ENCODE measurements at places on chromosomes 16 and 17.

- no peak for DNase-seq
Observed at GRCh38 chr17:48513097-48513496, 17.7 kb downstream of the HOXB1 start.

DNA sequence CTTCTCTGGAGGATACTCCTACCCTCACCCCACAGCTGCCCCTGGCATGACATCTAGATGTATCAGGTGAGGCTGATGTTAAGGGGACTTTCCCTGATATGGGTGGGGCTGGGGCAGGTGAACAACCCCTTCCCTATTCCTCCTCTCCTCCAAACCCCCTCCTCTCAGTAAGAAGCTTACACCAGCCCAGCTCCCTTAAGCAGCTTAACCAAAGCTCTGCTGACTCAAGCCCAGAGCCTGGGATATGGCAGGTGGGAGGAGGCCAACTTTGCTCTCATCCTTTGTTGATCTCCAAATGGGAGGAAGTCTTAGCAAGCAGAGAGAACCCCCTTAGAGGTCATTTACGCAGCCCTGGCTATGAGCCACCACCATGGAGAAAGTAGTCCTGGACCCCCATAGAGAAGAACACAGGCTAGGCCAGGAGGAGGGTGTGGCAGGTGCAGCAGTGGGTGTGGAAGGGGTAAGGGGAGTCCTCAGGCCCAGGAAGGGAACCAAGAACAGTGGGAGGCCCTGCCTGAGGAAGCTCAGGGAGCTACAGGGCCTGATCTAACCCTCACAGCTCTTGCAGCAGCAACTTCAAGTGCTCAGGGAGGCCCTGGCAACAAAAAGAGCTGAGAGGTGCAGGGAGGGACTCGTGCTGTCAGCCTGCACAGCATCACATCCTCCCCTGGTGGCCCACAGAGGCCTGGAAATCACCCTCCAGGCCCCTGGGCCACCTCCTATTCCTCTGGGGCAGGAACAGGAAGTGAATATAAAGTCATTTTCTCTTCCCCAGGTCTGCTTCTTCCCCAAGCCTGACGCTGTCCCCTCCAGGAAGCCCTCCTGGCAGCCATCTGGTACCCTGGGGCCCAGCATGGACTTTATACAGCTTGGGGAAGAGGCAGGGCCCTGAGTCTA is 2.9 kb downstream of the UNC119 start:
- DNase-seq: no peak

DNA sequence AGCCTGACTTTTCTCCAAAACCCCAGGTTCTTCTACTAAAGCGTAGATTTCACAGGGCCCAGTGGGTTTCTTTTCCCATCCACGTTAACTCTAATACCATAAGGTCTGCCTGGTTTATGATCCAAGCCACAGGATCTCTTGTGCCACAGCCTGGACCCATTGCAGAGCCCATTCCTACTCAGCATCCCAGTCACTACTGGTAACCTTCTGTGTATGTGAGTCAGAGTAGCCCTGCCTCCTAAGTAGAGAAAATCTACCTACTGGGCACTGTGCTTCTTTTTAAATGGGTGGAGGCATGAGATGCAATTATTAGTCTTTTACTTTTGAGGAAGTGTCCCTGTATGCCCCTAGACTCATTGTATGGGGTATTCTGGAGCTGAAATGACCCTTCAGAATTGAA is 13.5 kb downstream of the CCL11 start:
- no peak for DNase-seq

DNA sequence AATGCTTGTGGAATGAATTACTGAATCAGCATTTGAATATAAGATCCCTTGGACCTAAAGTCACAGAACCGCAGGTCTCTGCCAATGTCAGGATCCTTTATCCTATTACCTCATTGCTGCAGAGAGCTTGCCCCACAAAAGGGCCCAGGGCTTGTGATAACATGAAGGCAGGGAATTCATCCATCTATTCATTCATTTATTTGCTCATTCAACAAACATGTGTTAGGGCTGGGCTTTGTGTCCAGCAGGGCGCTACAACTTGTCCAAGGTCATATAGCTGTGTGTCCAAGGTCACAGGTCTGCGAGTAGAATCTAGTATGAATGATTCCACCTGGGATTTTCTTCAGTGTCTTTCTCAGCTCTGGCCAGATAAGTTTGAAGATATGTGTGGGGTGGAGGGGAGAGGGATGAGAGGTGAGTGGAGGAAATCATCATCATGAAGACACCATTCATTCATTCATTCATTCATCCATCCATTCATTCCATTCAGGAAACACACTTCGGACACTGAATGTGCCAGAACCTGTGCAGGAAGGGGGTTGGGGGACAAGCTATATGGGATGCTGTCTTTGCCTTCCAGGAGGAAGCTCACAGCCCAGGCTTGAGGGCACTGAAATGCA is 1.3 kb upstream of the UNC45B start:
- DNase-seq: no peak

- no peak for DNase-seq
Observed at GRCh38 chr17:53792997-53793396, 29.7 kb upstream of the KIF2B start.

DNA sequence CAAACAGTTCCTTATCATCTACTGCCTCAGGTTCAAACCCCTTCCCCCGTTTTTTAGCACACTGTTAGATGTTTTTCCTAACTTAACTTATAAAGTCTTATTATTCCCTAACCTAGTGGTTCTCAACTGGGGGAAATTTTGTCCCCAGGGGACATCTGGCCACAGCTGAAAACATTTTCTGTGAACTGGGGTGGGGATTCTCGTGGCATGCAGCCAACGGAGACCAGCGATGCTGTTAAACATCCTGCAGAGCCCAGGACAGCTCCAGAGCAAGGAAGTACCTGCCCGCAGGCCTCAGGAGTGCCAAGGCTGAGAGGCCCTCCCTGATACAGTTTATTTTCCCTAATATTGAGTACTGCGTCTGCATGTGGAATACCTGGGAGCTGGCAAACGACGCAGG is 24.3 kb downstream of the ZCCHC14 start:
- no peak for DNase-seq

DNA sequence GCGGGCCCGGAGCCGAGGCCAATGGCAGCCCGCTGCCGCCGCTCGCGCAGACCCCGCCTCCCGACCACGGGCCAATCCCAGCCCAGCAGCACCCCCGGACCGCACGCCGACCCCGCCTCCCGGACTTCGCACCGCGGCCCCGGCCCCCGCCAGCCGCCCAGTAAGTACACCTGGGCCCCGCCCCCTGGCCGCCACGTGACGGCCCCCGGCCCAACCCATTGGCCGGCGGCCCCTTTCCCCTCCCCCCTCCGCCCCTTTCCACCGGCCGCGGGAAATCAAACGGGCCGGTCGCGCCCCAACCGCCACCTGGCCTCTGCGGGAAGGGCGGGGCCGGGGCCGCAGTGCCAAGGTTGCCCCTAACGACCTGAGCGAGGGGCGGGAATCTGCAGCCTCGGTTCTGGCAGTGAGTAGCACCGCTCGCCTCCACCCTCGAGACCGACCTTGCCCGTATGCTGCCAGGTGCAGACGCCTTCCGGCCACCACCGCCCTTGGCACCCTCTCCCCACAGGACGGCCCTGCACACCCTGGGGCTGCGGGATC is at the start of gene YBX2:
Gene YBX2, minus strand, starts transcription at position 26 of the 540 bp plus-strand sequence. CDS start 139 bp downstream, outside the sequence.
- no peak for DNase-seq

- DNase-seq: no peak
Observed at GRCh38 chr16:65312071-65312470, 190.2 kb upstream of the CDH11 start.

DNA sequence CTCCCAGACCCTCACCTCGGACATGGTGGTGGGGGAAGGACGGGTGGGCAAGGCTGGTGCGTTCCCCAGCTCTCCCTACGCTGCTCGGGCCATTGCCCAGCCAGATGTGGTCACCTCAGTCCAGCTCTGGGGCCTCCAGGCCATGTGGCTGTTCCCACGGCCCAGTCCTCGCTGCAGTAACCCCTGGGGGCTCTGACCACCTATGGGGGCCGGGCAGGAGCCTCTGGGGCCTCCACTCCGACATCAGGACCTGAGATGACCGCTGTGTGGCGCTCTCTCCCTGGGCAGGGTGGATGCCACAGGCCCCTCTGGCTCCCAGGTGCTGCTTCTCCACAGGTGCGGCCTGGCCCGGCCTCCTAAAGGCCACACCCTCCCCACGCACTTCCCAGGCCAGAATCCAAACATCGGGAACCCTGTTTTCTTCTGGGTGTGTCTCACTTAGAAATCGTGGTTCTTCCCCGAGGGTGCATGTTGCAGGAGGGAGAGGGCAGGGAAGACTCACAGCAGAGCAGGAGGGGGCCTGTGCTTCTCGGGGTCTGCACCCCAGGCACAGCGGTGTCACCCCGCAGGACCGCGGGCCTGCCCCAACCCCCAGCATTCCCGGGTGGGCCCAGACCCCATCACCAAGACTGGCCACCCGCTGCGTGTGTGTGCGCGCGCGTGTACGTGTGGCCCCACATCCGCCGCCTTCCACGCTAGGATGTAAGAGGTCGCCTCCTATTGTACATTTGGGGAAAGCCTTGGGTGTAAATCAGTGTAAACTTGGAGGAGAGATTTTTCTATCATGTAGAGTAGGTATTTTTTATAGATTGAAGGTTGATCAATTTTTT is 5.9 kb upstream of the CAPN15 start:
- no peak for DNase-seq

GRCh38 chr17:68868708-68869107 is 86.5 kb downstream of the ABCA8 start:
- DNase-seq: no peak

DNA sequence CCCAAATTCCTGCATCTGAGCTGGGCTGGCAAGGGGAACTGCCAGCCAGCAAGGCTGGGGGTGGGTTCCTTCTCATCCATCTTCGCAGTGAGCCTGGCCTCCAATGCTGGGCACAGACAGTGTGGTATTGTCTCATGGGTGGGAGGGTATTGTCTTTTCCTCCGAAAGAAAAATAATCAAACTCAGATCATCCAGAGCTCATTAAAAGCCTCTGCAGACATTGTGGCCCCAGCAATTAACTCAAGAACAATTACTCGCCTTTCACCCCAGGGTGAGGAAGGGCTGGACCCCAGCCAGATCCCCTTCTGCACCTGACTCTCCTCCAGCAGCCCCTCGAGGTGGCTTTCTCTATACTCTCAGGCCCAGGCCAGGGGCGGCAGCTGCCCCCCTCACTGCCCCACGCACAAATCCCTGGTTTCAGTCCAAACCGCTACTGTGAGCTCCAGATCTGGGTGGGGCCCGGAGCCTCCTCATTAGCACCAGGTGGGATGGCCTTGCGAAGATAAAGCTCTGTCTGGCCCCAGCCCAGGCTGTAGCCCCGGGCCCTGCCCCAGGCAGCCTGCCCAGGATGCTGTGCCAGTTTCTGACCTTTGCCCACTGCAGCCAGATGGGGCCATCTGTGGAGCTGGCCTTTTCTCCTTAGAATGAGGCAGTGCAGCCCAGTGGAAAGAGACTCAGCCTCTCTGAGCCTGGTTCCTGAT is 2.3 kb upstream of the KRT15 start:
- no peak for DNase-seq

DNA sequence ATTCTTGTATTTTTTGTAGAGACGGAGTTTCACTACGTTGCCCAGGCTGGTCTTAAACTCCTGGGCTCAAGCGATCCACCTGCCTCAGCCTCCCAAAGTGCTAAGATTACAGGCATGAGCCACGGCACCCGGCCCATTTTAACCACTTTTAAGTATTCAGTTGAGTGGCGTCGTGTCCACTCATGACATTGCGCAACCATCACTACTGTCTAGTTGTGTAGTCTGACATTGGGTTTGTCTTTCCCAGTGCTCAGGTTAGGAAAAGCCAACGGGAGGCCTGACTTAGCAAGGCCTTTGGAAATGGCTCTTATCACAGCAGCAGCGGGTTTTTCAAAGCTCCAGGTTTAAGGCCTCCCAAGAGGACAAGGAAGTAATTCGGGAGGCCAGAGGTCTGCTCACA is 58.7 kb downstream of the LITAF start:
- no peak for DNase-seq

- DNase-seq: no peak
Observed at GRCh38 chr17:81959362-81960129, 1.4 kb downstream of the NOTUM start.

DNA sequence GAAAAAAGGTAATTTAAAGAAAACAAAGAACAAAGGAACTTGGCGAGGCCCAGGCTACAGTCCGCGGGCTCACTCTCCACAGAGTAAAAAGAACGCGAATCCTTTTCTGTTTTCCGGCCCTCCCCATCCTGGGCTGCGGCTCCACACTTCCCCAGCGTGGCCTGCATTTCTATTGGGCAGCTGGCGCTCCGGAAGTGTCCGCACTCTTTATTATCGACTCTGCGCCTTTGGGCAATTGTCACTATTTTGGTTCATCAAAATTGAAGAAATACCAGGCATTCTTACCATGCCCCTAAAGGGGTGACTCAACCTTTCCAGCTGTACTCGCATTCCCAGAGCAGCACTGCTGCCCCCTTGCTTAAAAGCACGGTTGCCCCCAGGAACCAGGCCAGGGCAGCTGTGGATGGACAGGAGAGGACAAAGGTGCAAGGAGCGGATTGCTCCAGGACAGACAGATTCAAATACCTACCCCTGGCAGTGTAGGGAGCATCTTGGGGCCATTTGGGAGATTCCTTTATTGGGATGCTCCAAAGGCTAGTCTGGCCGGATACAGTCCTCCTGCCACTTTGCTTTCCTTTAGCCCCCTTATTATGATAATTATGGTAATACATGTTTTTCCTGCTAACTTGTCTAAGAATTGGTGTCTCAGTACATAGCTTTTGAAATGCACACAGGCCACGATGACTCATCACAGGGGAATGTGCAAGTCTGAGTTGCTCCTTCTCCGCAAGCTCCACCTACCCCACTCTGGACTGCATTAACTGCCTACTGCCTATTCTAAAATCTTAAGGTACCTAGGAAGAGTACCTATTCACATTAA is 985 bp upstream of the SLFN12 start:
- no peak for DNase-seq

DNA sequence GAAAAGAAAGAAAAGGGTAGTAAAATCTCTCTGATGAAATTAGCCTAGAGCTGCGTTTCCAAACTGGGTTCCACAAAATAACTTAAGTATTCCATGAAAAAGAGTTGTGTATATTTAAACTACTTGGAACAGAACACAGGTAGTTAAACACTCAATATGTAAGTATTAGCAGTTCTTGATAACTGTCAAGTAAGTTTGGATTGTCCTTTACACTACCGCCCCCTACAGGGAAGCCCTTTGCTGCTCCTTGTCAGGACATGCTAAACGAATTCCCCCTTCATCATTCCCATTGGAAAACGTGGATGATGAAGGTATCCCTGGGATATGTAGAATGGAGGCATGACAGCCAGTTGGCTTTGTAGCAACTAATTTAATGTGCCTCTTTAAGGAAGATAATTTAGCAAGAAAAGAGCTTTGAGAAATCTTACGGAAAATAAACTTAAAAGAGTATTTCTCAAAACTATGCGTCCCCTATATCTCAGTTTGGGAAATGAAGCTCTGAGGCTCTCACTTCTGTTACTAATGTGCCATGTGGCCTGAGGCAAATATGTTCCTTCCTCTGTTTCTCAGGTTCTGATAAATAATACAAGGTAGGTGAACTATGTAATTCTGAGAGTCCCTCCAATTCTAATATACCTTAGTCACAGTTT is 18.8 kb downstream of the NCBP3 start:
- DNase-seq: no peak

DNA sequence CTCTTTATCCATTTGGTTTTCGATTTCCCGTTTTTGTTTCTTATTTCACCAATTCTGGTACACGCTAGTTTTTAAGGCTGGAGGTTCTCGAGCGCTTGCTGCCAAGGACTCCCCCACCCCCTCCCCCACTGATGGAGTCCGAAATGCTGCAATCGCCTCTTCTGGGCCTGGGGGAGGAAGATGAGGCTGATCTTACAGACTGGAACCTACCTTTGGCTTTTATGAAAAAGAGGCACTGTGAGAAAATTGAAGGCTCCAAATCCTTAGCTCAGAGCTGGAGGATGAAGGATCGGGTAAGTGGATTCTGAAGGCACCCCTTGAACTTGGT is 825 bp downstream of the RPTOR start:
- no peak for DNase-seq
